ENCODE measurements at places on chromosomes 2 and 18.

GRCh38 chr2:17583166-17583565 is 42.7 kb downstream of the VSNL1 start:
- no peak for DNase-seq

DNA sequence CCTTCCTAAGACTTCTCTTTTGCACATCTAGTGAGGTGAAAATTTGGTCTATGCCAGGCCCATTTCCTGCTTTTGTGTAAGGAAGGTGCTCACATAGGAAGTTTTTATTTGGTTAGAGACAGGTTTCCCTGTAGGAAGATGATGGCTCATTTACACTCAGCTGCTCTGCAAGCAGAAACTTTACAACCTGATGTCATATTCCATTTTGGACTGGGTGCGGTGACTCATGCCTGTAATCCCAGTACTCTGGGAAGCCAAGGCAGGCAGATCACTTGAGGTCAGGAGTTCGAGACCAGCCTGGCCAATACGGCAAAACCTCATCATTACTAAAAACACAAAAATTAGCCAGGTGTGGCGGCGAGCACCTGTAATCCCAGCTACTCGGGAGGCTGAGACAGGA is 35.8 kb downstream of the CASP10 start:
- no peak for DNase-seq

DNA sequence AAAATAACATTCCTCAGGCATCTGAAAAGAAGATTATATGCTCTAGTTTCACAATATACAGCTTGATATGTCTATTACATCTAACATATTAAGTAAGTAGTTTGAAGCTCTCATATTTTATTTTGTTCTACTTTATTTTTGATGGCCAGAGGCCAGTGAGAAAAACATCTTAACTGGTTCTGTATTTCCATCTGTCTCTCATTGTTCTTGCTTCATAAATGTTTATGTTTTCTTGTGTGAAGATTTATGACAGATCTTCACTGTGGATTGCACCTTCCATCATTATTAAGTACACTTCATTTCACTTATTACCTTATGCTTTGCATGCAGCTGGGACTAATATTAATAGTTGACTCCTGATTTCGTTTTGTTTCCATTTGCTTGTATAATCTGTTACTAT is 511.2 kb downstream of the TSN start:
- DNase-seq, result no peak

DNA sequence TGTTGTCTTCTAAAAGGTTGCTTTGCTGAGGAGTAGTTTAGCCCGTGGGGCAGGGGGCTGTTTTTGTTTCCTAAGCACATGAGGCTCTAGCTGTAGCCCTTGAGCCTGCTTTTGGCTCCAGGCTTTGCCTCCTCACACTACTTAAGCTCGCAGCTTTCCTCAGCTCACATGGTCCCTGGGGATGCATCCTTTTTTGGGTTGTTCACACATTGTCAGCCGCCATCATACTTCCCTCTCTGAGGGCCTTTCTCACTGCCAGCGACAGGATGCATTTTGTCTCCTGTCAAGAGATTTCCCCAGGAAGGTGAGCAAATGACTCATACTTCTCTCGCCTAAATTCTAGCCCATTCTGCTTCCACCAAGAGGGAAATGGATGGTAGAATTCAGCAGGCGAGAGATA is 279.5 kb upstream of the PKDCC start:
- no peak for DNase-seq

DNA sequence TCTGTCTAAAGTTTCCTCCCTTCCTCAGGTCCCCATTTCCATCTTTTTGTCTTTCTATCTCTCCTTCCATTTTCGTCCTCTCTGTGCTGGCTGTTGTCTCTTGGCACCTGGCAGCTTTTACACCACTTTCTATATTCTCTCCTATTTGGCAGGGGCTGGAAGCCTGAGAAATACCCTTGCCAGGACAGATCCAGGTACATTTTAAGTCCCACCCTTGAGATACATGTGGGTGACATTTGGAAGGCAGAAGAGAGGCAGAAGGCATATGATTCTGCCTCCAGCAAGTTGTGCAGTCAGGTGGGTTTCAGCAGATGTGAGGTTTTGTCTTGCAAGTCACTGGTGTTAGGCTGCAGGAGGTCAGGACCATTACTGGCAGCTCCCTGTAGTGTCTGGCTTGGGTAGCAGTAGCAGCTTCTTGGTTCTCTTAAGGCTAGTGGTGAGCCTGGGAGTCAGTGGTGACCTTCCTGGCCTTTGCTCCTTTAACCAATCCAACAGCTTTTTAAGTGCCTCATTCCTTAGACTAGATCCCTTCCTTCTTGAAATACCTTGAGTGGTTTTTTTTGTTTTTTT is 90.1 kb downstream of the CAPN13 start:
- no peak for DNase-seq

DNA sequence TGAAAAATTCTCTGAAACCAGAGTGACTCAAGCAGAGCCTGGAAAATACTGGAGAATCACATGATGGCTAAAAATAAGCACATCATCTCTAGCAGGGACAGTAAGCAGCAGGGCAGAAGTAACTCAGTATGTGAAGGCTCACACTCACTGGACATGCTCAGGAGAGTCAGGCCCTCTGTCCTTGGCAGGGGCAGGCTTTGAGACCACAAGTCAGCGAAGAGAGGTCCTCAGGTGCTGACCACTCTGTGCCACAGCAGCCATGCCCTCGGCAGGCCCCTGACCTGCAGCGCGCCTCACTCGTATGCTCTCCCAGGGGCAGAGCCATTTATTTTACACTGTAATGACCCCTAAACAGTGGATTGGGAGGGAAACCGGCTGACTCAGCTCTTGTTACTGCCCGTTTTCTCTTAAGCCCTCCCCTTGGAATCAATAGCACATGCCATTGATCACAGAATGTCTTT is 76.8 kb downstream of the MAPRE2 start:
- DNase-seq, result no peak

GRCh38 chr18:22556222-22557167 is 138.8 kb upstream of the CTAGE1 start:
- DNase-seq, result no peak

- no peak for DNase-seq
Measured at GRCh38 chr18:10482363-10482984, 28.0 kb downstream of the APCDD1 start.
